Stimulated activated CD8-positive, alpha-beta memory T cell treated with anti-CD3 and anti-CD28 coated beads, Interleukin-15, amount 100 ng/mL, for 1 hour (primary cell): ENCODE measurements at places on chromosomes 1 and 21.

GRCh38 chr1:43978264-43978550 is 803 bp upstream of the B4GALT2 start:
- DNase-seq, result no peak

DNA sequence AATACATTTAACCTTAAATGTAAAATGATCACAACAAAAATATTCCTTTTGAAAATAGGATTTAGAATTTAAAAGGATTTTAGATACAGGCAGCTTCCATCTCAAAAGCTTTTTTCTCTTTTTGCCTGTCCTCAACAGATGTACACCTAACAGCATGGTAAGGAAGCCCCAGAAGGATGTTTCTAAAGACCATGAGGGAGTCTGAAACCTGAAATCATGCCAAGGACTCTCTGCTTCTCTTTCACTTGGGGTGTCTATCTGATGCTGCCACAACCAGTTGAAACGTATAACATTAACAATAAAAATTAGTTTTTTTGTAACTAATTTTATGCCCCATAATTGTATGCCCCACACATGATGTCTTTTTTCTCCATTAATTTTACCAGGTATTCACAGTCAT is 5.4 kb upstream of the ZNF281 start:
- no peak for DNase-seq

- no peak for DNase-seq
Measured at GRCh38 chr21:38205940-38206339, 50.9 kb upstream of the KCNJ15 start.

GRCh38 chr1:183566026-183566425 is 24.2 kb downstream of the NCF2 start:
- DNase-seq, result no peak

DNA sequence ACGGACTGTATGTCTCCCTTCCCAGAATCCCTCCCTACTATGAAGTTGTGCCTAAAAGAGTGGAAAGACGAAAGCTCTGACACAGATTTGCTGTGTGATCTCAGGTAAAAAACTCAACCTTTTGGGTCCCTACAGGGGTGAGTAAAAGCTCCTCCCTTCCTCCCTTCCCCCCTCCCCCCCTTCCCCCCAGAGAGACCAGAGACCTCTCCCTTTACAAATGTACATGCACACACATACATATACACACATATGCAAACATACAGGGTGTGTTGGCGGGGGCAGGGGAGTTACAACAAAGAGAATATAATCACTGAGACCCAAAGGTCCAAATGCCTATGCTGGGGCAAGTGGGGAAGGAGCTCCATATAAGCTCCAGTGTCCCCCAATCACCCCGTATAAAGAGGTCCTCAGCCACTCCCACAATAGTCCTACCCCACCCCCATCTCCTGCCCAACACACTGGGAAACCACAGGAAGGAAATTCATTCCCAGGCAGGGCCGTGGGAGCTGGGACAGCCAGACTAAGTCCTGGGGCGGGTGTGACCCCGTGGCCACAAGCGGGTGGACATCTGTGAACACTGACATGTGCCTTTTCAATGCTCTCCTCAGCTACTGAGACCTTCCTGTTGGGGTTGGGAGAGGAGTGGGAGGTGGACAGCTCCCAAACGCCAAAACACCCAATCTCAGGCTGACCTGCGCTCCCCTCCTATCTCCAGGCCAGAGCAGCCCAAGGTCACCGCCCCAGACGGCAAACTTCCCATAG is 2.0 kb downstream of the MEF2D start:
- no peak for DNase-seq

DNA sequence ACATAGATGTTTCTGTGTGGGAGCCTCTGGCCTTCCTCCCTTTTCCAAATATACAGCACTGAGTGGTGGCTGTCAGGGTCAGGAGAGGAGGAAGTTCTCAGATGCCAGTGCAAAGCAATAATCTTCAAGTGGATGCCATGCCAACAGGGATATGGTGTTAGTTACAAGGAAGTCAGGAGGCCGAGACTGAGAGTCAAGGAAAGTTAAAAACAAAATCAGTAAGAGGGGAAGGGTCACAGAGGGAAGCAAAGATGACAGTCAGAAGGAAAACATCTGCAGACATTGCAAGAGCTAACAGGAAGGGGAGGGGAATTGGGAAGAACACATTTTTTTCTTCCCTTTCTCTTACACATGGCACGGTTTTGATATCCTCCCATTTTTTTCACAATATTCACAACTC is 691.4 kb downstream of the ADGRL2 start:
- DNase-seq, result no peak
